NCI-H774 (cell line): ENCODE measurements at places on chromosomes 13 and 19.

GRCh38 chr19:4970558-4971423, 1.9 kb downstream of the KDM4B start:
- no peak for DNase-seq

- DNase-seq: peak; percentile 24
These were observed 782 bp upstream of the JUND start for GRCh38 chr19:18282021-18282787.

GRCh38 chr19:10625003-10625761, at the start of gene SLC44A2:
TSS of gene SLC44A2 (plus strand) at chr19:10625553. CDS start at chr19:10625634, 81 bp downstream.
- peak; percentile 83 for DNase-seq

- no peak for DNase-seq
These were observed 47.3 kb upstream of the CLDN10 start for GRCh38 chr13:95505265-95505664.

GRCh38 chr13:113098162-113098732, 7.3 kb upstream of the F7 start:
- no peak for DNase-seq

DNA sequence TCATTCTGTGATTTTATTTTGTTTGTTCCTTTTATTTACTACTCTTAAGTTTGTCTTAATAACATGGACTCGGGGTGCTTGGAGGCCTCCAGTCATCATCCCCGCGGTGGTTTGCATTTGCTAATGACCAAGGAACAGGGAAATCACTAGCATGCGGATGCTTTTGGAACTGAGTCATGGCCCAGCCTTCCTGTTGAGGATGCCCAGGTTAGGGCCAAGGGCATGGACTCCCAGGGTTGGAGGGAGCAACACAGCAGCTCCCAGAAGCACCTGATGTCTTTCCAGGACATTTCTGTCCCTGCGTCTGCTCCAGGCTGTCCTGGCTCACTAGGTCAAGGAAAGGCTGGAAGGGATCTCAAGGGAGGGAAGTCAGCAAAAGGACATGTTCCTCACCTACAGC, 423.7 kb upstream of the TSHZ3 start:
- no peak for DNase-seq

DNA sequence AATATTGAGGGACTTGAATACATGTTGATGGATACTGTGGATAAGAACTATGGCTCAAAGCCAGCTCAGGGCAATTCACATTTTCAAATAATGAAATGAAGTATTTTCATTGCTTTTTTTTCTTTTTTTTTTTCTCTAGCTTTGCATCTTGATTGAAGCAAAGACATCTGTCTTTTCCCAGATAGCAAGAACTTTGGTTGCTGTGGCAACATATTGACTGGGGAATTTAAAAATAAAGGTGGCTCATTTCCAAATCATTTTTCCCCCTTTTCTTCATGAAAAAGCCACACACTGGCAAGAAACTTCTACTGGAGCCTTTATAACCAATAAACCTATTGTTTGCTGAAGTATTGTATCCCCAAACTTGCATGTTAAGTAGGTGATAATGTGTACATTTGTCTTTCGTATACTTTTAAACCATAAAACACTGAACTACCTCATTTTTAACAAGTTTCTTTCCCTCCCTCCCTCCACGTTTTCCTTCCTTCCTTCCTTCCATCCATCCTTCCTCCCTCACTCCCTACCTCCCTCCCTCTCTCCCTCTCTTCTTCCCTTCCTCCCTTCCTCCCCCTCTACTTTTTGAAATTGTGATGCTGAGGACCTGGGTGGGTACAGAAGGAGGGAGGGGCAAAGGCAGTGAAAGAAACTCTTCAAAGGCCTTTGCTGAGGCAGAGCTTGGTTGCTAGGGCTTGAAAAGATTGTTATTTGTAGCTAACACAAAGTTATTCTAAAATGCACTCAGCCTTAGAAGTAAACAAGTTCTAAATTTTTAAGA, 343.5 kb upstream of the SPRY2 start:
- no peak for DNase-seq

- no peak for DNase-seq
These were observed 18.2 kb downstream of the EFNB2 start for GRCh38 chr13:106517109-106517847.
